ENCODE measurements at places on chromosomes 6 and 20. TPM values are rescaled to one million over a fixed set of nuclear protein-coding genes. Genes with fewer than 3 reads are reported as not detected.

Gene MEI4
- 0.47 TPM for total RNA-seq

Gene NSFL1C
- total RNA-seq = 83.9 TPM

Gene ECI2
- total RNA-seq = 25.4 TPM

Gene TDP2
- total RNA-seq = 54.4 TPM

Gene CST2
- total RNA-seq = not detected

DNA sequence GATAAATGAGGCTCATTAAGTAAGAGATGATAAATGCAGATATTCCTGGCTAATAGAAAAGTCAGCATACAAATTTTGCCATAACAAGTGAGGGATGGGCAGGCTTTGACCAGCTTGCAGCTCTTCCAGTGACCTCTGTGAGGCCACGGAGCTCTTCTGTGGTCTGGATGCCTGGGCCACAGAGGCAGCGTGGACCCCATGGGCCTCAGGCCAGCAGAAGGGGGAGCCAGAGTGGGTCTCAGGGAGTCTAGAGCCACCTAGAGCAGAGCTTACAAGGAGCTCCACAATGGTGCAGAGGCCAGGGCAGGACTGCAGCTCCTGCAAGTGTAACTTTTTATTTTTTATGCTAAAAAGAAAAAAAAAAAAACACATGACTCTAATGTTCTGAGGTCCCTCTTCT, 165.1 kb downstream of the ARID1B start:
- DNase-seq = no peak

DNA sequence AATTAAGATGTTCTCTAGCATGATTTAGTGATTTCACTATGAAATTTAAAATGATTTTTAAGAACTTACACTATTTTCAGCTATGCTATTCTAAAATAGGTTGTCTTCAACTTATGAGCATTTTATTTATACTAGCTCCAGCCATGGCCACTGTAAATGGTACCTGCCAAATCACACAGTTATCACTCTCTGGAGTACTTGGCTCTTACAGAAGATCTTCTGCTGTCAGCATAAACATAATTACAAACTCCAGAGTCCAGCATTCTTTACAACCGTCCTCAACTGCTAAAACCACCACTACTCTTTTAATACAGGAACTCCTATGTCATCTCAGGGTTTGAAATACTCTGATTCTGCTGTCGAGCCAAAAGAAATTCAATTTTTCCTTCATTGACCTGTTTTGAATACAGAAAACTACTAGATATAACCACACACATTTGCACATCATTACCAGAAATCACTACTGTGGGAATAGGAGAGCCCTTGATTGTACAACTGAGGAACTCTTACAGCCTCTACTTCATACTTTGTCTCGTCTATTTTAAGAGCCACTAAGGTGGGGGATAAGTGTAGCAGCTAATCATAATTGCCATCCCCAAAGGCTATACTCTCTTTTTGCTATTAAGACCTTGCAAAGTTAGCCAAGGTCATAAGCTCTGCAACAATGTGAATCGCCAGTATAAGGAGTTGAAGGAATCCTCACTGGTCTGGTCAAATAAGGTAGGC, 93.7 kb downstream of the PHIP start:
- DNase-seq = no peak

- DNase-seq = no peak
These were observed 2.8 kb downstream of the ACSS1 start for GRCh38 chr20:25054995-25055629.

GRCh38 chr6:134768931-134769330, 181.0 kb downstream of the ALDH8A1 start:
- DNase-seq = no peak

DNA sequence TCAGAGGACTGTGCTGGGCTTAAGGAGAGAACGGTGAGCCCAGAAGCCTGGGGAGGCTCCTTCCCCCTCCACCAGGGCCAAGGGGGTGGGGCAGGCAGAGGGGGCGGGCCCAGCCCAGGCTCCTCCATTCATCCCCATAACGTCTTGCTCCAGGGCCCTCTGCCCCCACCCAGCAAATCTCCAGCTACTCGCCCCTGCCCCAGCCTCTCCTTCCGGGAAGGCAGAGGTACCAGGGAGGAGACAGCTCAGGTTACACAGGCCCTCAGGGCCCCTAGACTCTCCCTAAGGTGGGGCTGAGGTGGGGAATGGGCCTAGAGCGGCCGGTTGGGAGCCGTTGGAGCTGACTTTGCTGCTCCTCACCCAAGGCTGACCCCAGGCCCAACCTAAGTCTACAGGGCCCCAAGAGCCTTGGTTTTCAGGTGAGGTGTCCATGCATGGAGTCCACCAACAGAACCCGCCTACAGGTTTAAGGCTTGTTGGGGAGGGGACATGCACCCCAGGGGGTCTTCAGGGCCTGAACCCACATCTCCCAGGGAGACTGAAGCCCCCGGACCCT, 1.2 kb downstream of the LAMA5 start:
- DNase-seq = peak; percentile 85

DNA sequence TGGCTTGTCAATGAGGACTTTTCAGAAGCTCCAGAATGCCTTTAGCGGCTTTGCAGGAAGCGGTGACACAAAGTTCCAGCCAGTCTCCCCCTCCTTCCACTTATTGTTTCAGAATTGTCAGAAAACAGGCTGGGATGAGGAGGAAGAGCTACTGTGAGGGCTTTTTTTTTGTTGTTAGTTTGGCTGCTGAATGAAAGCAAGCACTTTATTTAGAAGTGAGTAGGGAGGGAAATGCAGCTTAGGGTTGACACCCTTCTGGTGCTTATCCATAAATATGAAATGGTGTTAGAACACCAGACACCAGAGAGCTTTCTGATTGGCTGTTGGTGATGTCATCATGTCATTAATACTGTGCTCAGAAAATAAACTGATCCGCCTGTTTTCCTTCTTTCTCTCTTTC, 251.5 kb downstream of the SOX4 start:
- DNase-seq = no peak

DNA sequence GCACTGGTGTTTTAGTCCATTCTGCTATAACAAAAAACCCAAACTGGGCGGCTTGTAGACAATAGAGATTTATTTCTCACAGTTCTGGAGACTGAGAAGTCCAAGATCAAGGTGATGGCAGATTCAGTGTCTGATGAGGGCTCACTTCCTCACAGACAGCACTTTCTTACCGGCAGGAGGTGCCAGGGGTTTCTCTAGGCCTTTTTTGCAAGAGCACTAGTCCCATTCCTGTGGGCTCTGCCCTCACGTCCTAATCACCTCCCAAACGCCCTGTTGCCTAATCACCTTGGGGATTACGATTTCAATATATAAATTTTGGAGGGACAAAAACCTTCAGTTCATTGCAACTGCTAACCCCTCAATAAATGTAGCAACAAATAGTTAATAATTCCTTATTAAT, 140.0 kb upstream of the SGK1 start:
- no peak for DNase-seq

DNA sequence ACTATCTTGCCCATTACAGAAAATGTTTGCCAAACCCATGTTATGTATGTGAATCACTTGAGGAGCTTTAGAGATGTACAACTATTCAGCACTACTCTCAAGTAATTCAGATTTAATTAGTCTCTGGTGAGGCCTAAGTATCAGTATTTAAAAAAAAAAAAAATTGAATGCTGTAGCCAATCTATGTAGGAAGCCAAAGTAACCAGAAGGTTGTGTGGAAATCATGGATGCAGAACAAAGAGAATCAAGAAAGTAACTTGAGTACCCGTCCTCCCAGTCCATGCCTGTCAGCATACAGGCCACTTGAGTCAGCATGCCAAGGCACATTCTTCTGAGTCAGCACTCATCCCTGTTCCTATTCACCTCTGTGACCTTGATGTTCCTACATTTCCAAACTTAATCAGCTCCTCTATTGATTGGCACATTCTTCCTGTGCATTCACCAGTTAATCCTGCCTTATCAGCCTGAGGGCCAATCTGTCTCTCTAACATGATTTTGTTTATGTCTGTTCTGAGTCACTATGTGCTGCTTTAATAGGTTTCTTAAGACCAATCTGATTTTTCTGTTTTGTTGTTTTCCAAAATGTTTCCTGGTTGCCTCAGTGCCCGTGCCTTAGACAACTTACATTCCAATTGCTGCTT, 165.6 kb downstream of the KCNQ5 start:
- DNase-seq = no peak

Measured in ureter (tissue), 1 donor.